GM12878 (cell line): ENCODE measurements at places on chromosomes 1 and 21.
A peak's percentile ranks its signal among the peaks of the same experiment; 100 is the strongest.

DNA sequence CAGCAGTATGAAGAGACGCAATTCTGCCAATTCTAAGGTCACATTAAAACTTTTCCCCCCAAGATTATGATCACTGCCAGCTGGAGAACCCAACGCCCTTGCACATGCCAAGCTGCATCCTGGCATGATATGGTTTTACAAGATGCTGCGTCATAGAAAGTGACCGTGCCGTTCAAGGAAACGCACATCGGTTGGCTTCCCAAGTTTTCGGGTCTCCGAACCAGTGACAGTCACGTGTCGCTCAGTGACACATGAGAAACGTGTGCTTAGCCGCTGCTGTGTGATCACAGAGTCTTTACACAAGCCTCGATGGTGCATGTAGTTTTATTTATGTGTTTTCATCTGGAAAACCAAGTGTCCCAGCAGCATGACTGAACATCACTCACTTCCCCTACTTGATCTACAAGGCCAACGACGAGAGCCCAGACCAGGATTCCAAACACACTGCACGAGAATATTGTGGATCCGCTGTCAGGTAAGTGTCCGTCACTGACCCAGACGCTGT lies 7.4 kb downstream of the SMIM1 start:
- no peak for DNase-seq

GRCh38 chr21:31279214-31279613 lies 64.8 kb downstream of the TIAM1 start:
- no peak for DNase-seq

DNA sequence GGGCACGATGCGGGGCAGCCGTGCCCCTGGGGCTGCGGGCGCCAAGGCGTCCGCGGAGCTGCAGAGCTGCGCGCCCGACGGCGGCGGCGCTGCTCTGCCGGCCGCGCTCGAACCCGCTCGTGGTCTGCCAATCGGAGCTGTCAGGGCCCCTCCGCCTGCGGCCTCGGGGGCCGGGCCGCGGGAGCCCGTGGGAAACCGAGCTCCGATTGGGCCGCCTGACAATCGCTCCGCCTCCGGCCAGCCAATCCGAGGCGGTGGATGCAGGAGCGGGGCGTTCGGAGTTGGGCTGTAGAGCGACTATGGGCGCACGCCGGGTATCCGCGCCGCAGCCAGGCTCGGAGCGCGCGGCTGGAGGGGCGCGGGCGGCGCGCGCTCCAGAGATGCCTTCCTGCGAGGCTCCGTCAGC lies 100.5 kb upstream of the SOD1 start:
- DNase-seq: peak; percentile 54

GRCh38 chr1:172452536-172453152 lies 8.8 kb upstream of the PIGC start:
- DNase-seq: no peak

DNA sequence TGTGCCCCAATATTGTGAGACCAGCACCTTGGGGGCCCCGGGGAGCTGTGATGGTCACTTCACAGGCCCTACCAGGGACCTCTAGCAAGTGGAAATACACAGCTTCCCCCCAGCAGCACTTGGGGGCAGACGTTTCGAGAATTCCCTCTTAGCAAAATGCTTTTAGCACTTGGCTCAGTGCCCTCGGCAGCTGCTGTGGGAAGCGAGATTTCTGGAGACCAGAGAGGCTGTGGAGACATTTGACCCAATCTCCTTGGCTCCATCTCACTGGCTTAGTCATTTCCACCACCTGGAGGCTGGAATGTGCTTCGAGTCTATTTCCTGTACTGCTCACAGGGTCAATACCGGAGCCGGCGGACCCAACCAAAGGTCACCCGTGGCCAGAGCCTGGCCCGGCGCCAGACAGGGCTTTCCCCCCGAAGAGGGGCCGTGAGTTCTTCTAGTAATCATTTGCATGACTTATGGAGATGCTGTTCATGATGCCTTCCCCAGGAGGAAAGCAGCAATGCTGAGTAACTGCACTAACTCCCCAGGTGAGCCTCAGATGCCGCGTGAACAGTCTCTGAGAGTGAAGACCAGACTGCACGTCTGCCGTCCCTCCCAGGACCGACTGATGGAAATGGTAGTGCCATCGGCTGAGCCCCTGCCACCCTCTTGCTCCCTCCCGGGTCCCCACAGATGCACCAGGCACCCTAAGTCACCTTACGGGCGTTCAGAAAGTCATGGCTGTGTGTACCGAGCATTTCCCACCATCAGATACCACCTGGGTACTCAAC lies 4.4 kb upstream of the C2CD2 start:
- DNase-seq: no peak

- no peak for DNase-seq
Measured at GRCh38 chr1:85340427-85340826, 64.0 kb upstream of the BCL10 start.

- DNase-seq: no peak
Measured at GRCh38 chr1:173409613-173410012, 67.5 kb upstream of the PRDX6 start.

DNA sequence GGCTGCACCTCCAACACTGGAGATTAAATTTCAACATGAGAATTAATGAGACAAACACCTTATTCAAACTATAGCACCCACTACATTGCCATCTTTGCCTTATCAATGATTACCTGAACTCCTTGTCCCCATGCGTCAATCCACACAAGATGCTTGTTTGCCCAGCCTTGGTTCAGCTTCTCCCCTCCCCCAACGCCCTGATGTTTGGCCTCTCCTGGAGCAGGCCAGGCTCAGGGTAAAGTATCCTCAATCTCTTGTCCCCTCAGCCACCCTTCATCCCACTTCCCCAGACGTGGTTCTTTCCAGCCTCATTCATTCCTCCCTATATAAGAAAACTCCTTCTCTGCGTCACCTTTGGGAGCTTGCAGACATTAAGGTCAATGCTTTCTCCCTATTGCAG lies 11.8 kb upstream of the TRIM17 start:
- no peak for DNase-seq

DNA sequence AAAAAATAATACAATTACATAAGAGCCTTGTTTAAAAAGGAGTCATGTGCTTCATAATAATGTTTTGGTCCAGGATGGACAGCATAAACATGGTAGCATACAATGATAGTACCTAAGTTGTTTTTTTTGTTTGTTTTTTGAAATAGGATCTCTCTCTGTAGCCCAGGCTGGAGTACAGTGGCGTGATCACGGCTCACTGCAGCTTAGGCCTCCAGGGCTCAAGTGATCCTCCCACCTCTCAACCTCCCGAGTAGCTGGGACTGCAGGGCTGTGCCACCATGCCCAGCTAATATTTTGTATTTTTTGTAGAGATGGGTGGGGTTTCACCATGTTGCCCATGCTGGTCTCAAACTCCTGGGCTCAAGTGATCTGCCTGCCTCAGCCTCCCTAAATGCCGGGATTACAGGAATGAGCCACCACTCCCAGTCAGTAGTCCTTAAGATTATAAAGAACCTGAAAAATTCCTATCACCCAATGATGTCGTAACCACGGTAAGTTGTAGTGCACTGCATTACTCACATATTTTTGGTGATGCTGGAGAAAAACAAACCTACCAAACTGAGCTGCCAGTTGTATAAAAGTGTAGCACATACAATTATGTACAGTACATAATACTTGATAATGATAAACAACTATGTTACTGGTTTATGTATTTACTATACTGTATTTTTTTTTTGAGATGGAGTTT lies 22.4 kb upstream of the RCOR3 start:
- DNase-seq: no peak

GRCh38 chr1:13700521-13701270 lies 708 bp downstream of the PRDM2 start:
- no peak for DNase-seq

DNA sequence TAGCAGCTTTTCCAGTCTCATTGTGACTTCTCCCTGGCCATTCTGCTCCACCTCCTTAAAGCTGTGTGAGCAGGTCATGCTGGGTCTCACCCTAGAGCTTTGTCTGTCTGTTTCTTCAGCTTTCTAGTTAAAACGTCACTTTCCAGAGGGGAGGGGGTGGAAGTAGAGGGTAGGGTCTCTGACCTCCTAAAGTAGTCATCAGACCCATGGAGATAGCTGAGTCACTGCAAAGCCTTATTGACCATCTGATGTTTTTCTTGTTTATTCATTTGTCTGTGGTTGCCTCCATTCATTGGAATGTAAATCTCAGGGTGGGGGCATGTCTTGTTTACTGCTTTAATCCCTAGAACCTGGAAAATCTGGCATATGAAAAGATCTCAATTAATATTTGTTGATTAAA lies 52.7 kb downstream of the ELF3 start:
- DNase-seq: no peak

DNA sequence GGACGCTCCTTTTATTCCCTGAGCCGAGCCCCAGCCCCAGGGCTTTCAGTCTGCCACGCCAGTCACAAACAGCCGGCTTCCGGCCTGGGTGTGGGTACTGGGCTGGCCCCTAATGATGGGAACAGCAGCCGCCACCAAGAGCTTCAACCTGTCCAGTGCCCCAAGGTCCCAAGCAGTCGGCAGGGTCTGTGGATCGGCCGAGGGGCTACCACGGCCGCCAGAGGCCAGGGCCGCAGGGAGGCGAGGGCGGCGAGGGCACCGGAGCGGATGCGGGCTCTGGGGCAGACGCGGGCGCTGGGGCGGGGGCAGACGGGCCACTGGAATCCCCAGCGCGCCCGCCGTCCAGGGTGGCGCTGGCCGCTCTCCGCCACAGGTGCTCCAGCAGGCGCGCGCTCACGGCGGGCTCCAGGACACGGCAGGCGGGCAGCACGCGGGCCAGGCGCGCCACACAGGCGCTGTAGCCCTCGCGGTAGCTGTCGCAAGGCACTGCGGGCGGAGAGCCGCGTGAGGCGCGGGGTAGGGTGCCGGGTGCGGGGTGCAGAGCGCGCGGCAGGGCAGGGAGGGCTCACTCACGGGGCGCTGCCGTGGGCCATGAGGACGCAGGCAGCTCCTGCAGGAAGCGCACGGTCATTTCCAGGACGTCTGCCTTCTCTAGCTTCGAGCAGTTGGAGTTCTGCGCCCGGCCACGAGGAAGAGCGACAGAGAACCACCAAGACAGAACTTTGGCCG lies 887 bp downstream of the HES2 start:
- DNase-seq: no peak

DNA sequence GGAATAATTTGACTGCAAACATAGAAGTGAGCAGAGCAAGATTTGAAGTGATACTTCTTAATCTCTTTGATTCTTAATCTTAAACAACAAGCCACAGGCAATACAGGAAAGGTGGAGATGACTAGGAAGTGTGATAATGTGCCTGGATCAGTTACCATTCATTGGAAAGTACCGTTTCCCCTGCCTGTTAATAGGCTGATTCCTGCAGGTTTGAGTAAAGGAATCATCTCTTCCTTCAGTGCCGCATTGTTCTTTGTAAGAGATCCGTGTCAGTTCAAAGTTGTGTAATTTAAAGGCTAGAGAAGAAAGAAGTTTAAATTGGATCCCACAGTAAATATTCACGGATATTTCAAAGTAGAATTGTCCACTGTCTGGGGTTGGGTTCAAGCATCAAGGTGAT lies 43.5 kb upstream of the BCL10 start:
- no peak for DNase-seq

- no peak for DNase-seq
Measured at GRCh38 chr1:178716111-178716510, 8.9 kb upstream of the RALGPS2 start.

GRCh38 chr21:25496825-25497482 lies 110.3 kb downstream of the MRPL39 start:
- no peak for DNase-seq

GRCh38 chr1:91171898-91172297 lies 150.1 kb upstream of the ZNF644 start:
- DNase-seq: no peak

DNA sequence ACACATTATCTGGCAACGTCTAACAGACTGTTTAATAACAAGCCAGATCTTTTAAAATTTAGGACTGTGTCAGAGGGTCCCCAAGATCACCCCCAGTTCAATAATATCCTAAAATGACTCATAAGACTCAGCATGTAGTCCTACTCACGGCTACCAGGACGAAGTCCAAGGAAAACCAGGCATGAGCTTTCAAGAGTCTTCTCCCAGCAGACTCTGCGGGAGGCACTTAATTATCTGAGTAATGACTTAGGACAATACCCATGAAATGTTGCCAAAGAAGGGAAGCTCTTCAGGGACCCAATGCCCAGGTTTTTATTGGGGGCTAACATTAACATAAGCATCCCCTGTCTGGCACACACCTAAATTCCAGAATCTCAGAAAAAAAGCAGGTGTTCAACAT lies 7.0 kb downstream of the HFM1 start:
- no peak for DNase-seq

- DNase-seq: no peak
Measured at GRCh38 chr1:155961937-155962336, 16.4 kb downstream of the ARHGEF2 start.

- DNase-seq: no peak
Measured at GRCh38 chr1:83625646-83626045, 373.3 kb downstream of the TTLL7 start.

DNA sequence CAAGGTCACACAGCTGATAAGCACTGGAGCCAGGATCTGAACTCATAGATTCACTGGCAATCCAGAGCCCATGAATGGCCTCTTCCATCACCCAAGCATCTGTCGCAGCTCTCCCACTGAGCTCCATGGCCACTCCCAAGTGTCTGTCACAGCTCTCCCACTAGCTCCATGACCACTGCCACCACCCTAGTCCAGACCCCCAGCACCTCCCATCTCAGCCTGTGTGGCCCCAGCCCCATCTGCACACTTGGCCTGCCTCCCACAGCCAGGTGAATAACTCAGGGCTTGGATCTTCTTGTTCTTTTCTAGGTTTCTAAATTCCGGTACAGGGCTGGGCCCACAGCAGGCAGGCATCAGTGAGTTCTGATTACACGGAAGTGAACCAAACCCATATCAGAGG lies 76.0 kb downstream of the GLIS1 start:
- DNase-seq: no peak
